ENCODE measurements at places on chromosomes 6 and 20.

- DNase-seq: peak; percentile 43
Observed at GRCh38 chr20:32332614-32333013, 25.5 kb upstream of the ASXL1 start.

DNA sequence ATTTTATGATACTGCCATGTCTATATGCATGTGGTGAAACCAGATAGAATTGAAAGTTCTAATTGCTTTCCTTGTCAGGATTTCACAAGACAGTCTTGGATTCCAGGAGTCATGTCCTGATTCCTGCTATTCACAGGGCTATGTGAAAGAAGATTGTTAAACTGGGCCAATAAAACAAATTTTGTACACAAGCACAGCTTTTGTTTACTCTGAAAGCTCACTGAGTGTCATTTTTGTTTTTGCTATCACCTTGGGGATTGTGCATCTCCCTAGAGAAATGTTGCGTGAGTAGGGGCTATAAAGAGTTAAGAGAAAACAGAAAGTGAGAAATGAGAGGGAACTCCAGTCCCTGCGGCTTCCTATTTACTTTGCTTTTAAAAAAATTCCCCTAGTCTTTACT lies 627.5 kb downstream of the PKHD1 start:
- DNase-seq: no peak

DNA sequence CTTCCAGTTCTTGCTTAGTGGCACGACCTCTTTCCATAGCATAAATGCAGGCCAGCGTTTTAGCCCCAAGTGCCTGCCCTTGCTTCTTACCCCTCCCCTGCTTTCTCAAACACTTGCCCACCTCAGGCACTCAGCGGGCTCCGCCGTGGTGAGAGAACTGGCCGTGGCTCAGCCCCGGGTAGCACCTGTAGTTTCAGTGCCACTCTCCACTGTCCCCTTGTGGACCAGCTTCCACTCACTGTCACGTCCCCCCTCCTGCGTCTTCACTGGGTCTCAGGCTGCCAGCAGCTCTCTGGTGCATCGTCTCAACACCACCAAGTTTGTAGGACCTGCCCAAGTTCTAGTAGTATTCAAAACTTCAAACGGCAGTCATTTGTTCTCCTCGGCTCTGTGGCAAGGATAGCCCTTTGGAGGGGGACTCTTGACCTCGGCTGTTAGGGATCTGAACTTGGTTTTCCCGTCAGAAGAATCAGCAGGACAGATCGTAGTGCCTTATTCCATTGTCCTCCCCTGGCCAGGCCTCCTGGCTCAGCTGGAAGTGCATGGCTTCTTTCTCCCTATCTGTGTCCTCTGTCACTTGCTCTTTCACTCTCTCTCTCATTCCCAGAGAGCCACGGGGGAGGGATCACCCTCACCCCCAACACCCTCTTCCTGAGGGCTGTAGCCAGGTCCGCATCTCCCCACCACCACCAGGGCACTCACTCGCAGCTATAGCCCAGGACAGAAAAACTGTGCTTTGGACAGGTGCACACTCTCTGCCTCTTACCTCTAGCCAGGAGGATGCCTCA lies 44.6 kb downstream of the STK35 start:
- DNase-seq: no peak

DNA sequence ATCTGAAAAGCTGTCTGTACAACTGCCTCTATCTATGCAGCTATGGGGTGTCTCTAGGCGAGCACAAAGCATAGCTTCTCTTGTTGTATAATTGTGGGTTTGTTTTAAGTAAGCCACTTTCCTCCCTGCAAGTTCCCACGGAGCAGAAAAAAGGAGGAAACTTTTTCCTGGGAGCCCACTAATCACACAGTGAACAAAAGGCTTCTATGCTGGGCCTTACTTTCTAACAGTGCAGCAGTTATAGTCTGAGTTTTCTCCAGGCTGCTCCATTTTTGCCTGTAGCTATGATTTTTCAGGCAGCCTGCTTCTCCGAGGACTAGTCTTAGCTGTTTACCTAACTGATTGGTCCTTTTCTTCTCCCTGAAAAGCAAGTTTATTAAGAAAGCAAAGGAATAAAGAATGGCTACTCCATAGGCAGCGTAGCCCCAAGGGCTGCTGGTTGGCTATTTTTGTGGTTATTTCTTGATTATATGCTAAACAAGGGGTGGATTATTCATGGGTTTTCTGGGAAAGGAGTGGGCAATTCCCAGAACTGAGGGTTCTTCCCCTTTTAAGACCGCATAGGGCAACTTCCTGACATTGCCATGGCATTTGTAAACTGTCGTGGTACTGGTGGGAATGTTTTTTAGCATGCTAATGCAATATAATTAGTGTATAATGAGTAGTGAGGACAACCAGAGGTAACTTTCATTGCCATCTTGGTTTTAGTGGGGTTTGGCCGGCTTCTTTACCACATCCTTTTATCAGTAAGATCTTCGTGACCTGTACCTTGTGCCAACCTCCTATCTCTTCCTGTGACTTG lies 84.3 kb downstream of the OPRM1 start:
- no peak for DNase-seq

- no peak for DNase-seq
Observed at GRCh38 chr6:44432726-44433125, 45.2 kb downstream of the CDC5L start.
